ENCODE measurements at places on chromosomes 13 and 19. TPM values are rescaled to one million over a fixed set of nuclear protein-coding genes. Genes with fewer than 3 reads are reported as not detected.

GRCh38 chr19:12792853-12793289 lies 1.6 kb downstream of the JUNB start:
- no peaks in the 10 kb centered on the region for H3K27me3 ChIP-seq
- no peak for DNase-seq
- peak overlapping the region; percentile 96 for H3K27ac ChIP-seq
- H3K4me3 ChIP-seq: peak overlapping the region; percentile 97
- H3K4me1 ChIP-seq: peaks cover 35% of the 10 kb centered on the region

- H3K4me3 ChIP-seq: no peak overlapping the region
- no peaks in the 10 kb centered on the region for H3K27me3 ChIP-seq
- peaks cover 6% of the 10 kb centered on the region for H3K36me3 ChIP-seq
- H3K27ac ChIP-seq: no peak overlapping the region
Observed at GRCh38 chr13:78649997-78650716, 8.8 kb downstream of the OBI1 start.

GRCh38 chr13:33172911-33173310 lies 112.6 kb downstream of the STARD13 start:
- no peaks in the 10 kb centered on the region for H3K36me3 ChIP-seq
- H3K4me3 ChIP-seq: no peak overlapping the region
- H3K27ac ChIP-seq: no peak overlapping the region
- peaks cover 11% of the 10 kb centered on the region for H3K27me3 ChIP-seq

DNA sequence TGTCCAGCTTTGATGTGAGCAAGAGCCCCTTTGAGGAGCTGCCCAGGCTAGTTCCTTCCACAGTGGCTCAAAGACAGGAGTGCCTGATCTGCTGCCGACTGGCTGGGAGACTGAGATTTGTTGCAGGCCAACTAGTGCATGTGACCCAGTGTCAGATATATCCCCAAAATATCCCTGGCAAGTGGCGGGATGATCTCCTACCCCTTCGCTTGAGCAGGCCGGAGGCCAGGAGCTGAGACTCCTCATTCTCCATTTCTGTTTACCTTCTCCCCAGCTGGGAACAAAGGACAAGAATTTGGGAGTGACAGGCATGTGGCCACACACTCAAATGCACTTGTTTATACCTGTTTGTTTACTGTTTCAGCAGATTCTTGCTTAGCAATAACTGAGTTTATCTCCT lies 37.1 kb upstream of the XPO4 start:
- peaks cover 2% of the 10 kb centered on the region for H3K4me1 ChIP-seq
- peaks cover 6% of the 10 kb centered on the region for H3K27me3 ChIP-seq
- H3K4me3 ChIP-seq: no peak overlapping the region
- DNase-seq: no peak
- no peaks in the 10 kb centered on the region for H3K36me3 ChIP-seq

DNA sequence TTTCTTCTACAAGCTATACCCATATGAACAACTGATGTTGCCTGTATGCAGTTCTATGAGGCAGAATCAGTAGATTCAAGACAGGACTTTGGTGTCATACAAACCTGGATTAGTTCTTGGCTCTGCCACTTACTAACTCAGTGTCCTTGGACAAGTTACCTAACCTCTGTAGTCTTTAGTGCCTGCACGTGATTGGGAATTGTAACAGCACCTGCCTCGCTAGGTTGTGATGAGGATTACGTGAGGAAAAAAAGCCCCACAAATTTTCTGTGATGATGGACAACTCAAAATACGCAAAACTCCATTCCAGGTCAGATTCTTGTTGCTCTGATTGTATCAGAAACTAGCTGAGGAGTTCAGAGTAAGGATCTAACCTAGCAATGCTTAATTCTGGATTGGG lies 89.3 kb downstream of the LRCH1 start:
- peaks cover 33% of the 10 kb centered on the region for H3K4me1 ChIP-seq
- H3K36me3 ChIP-seq: no peaks in the 10 kb centered on the region
- no peak overlapping the region for H3K4me3 ChIP-seq
- DNase-seq: no peak

DNA sequence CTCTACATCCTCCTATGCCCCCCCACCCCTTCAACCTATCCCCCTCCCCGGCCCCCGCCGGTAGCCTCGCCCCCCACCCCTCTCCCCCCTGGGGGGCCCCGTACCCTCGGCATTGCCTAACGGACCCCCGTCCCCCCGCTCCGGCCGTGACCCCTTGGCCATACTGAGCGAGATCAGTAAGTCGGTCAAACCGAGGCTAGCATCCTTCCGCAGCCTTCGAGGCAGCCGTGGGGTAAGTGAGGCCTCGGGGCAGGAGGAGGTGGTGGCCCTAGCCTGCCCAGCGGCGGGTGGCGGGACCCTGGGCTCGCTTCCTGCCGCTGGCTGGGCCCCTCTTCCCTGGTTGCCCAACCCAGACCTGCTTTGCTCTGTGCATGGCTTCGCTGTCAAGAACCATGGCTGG lies 6.5 kb downstream of the TRIP10 start:
- no peak overlapping the region for H3K27ac ChIP-seq
- H3K36me3 ChIP-seq: peaks cover 46% of the 10 kb centered on the region
- peaks cover 8% of the 10 kb centered on the region for H3K4me1 ChIP-seq
- DNase-seq: no peak

- DNase-seq: peak; percentile 28
- peak overlapping the region; percentile 73 for H3K27ac ChIP-seq
- H3K27me3 ChIP-seq: no peaks in the 10 kb centered on the region
- H3K4me1 ChIP-seq: peaks cover 83% of the 10 kb centered on the region
- peaks cover 3% of the 10 kb centered on the region for H3K36me3 ChIP-seq
Observed at GRCh38 chr13:99217461-99218110, 16.9 kb downstream of the UBAC2 start.

DNA sequence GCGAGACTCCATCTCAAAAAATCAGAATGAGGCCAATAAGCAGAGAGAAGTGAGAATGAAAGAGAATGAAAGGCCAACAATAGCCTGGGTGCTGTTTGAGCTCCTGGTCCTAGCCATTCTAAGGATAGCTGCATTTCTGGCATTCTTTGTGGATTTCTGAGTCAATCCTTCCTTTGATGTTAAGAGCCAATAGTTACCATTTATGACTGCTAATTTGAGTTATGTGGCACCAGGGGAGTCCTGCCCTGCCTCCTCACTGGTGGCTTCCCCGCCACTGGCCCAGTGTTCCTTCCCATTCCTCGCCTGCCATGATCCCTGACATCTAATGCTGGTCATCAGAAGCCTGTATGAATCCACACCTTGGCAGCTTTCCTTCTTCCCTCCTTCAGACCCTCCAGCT lies 991.2 kb downstream of the UQCRFS1 start:
- H3K4me3 ChIP-seq: no peak overlapping the region
- no peaks in the 10 kb centered on the region for H3K36me3 ChIP-seq
- H3K27ac ChIP-seq: no peak overlapping the region
- H3K27me3 ChIP-seq: no peaks in the 10 kb centered on the region

DNA sequence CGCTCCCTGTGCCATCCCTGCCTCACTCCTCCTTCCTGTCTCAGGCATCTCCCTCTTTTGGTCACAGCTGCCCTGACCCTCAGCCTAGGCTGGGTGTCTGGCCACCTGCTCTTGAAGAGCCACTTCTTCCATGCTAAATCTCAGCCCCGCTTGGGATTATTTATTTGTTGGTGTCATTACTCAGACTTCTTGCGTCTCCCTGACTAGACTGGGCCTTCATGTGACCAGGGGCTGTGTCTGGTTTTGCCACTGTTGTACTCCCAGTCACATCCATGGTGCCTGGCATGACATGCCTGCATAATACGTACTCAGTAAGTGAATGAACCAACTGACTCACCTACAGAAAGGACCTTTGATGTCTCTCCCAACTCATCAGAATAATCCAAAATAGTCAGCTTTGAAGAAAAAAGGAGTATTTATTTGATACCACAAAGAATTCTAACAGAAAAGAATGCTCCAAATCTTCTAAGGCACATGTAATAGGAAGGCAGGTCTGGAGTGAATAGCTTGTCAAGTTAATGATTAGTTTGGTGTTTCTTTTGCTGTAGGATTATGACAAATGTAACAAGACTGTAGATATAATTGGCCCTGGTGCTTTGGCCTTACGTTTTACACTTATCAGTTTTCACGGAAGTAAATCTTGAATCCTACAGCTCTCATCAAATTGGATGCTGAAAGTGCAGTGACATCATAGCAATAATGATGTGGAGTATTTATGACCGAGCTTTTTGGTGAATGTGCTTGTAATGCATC lies 84.0 kb downstream of the ALOX5AP start:
- H3K4me1 ChIP-seq: no peaks in the 10 kb centered on the region
- H3K27me3 ChIP-seq: no peaks in the 10 kb centered on the region
- H3K27ac ChIP-seq: no peak overlapping the region
- H3K36me3 ChIP-seq: no peaks in the 10 kb centered on the region
- no peak for DNase-seq

- no peak overlapping the region for H3K4me3 ChIP-seq
- no peak overlapping the region for H3K27ac ChIP-seq
- no peaks in the 10 kb centered on the region for H3K4me1 ChIP-seq
- peaks cover 7% of the 10 kb centered on the region for H3K27me3 ChIP-seq
- no peaks in the 10 kb centered on the region for H3K36me3 ChIP-seq
Observed at GRCh38 chr13:31725841-31726240, 13.5 kb upstream of the RXFP2 start.

- no peak for DNase-seq
- H3K27me3 ChIP-seq: no peaks in the 10 kb centered on the region
- H3K36me3 ChIP-seq: peaks cover 5% of the 10 kb centered on the region
Observed at GRCh38 chr13:46637213-46637612, 84.2 kb downstream of the LRCH1 start.

GRCh38 chr19:459724-460511 lies 915 bp downstream of the SHC2 start:
- no peak overlapping the region for H3K27ac ChIP-seq
- H3K27me3 ChIP-seq: peaks cover 21% of the 10 kb centered on the region
- H3K36me3 ChIP-seq: no peaks in the 10 kb centered on the region
- DNase-seq: peak; percentile 18
- H3K4me1 ChIP-seq: peaks cover 9% of the 10 kb centered on the region

DNA sequence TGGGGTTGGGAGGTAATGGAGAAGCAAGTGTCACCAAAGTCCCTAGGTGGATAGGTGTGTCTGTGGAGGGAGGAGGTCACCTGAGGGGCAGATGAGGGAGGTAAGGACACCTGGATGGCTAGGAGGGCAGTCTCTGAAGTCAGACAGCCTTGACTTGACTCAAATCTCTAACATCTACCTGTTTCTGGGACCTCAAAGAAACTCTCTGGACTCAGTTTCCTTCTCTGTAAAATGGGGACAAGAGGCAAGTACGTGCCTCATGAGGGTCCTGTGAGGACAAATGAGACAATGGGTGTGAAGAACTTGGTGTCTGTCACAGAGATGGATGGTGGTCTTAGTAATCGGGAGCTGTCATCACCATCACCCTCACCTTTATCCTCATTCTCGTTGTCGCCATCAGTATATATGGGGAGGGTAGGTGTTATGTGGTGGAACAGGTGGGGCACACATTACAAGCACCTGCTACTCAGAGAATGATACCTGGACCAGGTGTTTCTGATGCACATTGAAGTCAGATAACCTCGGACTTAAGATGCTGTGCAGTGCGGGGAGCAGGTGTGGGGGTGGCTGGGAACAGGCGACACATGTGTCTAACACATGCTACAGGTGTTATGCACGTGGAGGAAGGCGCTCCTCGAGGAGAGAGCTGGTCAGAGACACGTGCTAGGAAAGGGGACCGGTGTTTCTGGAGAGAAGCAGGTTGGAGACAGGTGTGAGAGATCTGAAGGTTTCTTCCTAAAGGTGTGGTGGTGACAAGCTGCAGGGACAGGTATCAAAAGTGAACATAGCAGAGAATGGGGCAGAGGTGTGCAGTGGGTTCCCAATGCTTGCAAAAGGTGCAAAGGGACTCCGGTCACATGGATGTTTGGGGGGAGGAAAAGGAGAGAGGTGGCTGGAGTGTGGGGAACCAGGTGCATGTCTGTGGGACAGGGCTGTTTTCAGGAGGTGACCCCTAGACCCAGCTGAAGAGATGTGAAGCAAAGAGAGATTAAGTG lies 3.8 kb downstream of the ERFL start:
- H3K4me1 ChIP-seq: peaks cover 23% of the 10 kb centered on the region
- no peak for DNase-seq
- H3K4me3 ChIP-seq: no peak overlapping the region
- no peak overlapping the region for H3K27ac ChIP-seq
- H3K27me3 ChIP-seq: peaks cover 4% of the 10 kb centered on the region

DNA sequence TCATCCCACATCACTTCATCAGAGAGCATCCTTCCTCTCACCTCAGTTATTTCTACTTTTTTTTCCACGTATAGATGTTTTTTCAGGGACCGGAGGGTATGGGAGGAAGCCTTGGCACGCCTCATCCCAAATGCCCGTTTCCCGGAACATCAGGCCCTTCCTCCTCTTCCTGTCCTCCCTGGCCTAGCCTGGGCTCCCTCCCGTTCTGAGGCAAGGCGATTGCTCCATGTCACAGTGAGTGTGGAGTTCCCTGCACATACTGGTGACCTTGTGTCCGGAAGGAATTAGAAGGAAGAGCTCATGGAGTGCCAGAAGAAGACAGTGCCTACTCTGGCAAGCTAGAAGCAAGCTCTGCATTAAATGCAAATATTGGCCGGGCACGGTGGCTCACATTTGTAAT lies 1.1 kb upstream of the ZNF627 start:
- H3K4me3 ChIP-seq: peak overlapping the region; percentile 85
- H3K36me3 ChIP-seq: no peaks in the 10 kb centered on the region
- peaks cover 29% of the 10 kb centered on the region for H3K4me1 ChIP-seq
- peak overlapping the region; percentile 24 for H3K27ac ChIP-seq
- no peaks in the 10 kb centered on the region for H3K27me3 ChIP-seq

DNA sequence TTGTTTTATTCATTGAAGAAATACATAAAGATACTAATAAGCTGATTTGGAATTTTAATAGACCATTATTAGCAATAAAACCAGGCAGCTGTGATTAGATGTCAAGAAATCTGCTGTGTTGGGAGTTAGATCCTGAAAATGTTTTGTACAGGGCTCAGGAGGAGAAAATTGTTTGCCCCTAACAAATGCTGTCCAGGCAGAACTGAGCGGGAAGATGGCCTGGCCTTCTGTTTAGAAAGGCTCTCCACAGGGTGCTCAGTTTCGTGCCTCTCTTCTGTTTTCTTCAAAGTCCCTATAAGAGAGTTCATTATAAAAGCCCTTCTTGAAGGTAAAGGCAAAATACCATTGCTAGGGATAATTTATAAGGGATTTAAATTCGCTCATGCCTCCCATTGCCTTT lies 64.1 kb downstream of the ERCC5 start:
- no peak for DNase-seq
- H3K4me3 ChIP-seq: no peak overlapping the region
- H3K27me3 ChIP-seq: peaks cover 20% of the 10 kb centered on the region
- H3K4me1 ChIP-seq: no peaks in the 10 kb centered on the region

GRCh38 chr19:38028913-38029510 lies 122.0 kb downstream of the SIPA1L3 start:
- no peak overlapping the region for H3K4me3 ChIP-seq
- H3K27ac ChIP-seq: no peak overlapping the region
- H3K36me3 ChIP-seq: peaks cover 11% of the 10 kb centered on the region
- H3K27me3 ChIP-seq: no peaks in the 10 kb centered on the region
- peaks cover 3% of the 10 kb centered on the region for H3K4me1 ChIP-seq
- DNase-seq: no peak

- H3K36me3 ChIP-seq: no peaks in the 10 kb centered on the region
- DNase-seq: no peak
- no peak overlapping the region for H3K4me3 ChIP-seq
Observed at GRCh38 chr19:48674216-48674809, 1.5 kb upstream of the NTN5 start.

GRCh38 chr13:51067706-51068105 lies 43.4 kb downstream of the C13orf42 start:
- H3K36me3 ChIP-seq: no peaks in the 10 kb centered on the region
- no peak overlapping the region for H3K27ac ChIP-seq
- peaks cover 3% of the 10 kb centered on the region for H3K27me3 ChIP-seq

PSENEN gene
- total RNA-seq: 37.7 TPM

BSG gene
- total RNA-seq: 161 TPM

C5AR2 gene
- not detected for total RNA-seq

SULT2B1 gene
- not detected for total RNA-seq

SLC39A3 gene
- total RNA-seq: 23.2 TPM

KIR3DL2 gene
- total RNA-seq: not detected

SERTAD3 gene
- 3.8 TPM for total RNA-seq

TMEM255B gene
- 1.1 TPM for total RNA-seq
